Activated CD4-positive, alpha-beta T cell treated with anti-CD3 and anti-CD28 coated beads, Interleukin-2, amount 10 ng/mL, durations not matched to agents 7 days and 5 days (primary cell): ENCODE measurements at places on chromosomes 4 and X.

DNA sequence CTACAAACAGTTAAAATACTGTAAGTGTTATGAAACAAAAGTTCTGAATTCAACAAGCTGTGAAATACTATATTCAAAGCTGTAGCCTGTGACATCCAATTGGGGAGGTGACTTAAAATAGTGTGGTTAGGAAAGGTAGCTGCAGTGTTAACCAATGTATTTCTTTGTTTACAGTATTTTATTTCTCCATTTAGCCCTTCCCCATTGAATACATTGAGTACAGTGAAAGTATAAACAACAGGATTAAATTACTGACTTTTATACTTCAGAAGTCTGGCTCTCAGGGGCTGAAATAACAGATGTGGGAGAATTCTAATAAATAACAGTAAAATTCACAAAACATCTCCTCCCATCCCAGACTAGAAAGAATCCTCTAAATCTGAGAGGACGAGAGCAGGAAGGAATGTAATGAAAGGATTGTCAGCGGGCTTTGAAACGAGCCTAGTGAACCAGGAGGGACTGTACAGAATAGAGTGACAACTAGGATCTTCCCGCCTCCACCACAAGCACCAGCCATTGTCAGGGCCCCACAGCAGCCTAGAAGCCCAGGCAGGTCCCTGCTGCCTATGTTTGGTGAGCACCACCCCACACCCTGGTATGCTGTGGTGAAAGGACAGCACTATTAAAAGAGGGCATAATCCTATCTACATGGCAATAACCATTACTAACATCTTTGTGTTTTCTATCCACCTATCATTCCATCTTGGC lies 73.7 kb downstream of the SPCS3 start:
- DNase-seq, result no peak

DNA sequence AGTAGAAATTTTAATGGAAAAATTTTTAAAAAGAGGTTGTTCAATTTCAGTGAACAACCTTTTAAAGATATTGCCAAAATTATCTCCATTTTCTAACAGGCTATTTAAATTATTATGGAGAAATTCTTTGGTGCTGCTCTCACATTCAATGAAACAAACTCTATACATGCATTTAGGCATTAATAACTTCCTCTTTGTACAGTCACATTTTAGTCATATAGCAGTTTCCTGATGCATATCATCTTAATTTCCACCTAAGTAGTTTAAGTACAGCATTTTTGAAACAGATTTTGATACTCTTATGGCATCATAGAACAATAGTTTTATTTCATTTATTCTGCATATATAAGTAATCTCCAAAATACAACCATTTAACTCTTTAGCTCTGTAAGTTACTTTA lies 500.1 kb downstream of the STPG2 start:
- no peak for DNase-seq

DNA sequence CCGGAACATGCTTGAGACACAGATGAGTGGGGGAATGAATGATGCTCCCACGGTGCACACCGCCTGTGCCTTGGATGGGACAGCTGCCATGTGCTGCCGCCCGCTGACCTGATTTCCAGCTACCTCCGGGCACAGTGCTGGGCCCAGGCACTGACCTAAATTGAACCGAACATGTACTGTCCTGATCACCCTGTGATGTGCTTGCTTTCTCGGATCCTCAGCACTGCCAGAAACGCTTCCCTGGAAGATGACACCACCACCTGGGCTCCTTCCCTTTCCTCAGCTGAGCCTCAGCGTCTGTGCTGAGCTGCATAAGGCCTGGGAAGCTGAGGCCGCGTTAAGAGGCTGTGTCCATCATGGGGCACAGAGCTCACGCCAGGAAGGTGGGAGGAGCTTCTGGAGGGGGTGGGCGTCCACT lies 39.3 kb upstream of the MXD4 start:
- no peak for DNase-seq

GRCh38 chrX:17567187-17567586 lies 170.1 kb upstream of the SCML1 start:
- DNase-seq, result no peak

DNA sequence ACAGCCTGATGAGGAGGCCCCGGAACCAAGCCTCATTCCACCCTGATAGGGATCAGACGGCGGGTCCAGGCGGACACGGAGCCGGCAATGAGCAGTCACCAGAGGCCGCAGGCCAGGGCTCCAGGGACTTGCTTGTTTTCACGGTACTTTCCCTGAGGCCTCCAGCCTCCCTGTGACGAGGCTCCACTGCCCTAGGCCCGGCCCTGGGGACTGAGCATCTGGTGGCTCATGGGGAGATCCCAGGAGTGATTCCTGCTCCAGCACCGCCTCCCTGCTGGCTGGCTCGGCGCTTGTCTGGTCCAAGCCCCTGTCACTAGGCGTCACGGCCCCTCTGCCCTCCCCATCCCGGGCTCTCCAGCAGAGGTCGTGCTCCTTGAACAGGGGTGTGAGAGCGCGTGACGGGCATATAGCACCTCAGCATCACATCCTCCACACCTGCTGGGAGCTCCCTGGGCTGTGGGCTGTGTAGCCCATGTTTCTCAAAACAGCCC lies 14.1 kb downstream of the HTRA3 start:
- DNase-seq, result no peak

- DNase-seq, result no peak
Measured at GRCh38 chrX:46447384-46447783, 97.8 kb downstream of the ZNF674 start.

GRCh38 chr4:54539500-54540029 lies 118.2 kb upstream of the KIT start:
- no peak for DNase-seq

- DNase-seq, result no peak
Measured at GRCh38 chrX:17553469-17553868, 178.5 kb downstream of the NHS start.

DNA sequence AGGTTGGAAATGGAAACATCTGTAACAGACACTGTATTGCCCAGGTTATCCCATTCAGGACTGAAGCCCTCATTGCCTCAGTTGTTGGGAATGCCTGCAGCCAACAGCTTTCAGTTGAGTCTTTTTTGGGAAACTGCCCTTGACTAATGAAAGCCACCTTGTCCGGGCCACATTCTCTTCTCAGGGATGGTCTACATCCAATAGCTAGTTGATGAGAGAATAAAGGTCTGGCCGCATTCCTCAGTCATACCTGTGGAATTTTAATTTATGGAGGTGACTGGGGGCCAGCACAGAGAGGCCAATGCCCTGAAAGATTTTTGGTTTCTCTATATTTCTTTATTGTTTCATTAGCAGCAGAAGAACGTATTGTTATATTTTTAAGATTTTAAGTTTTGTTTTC lies 147.6 kb upstream of the MSX1 start:
- DNase-seq, result no peak

GRCh38 chr4:140037353-140038030 lies 116.5 kb downstream of the MAML3 start:
- no peak for DNase-seq

GRCh38 chrX:47571215-47571614 lies 10.2 kb downstream of the ARAF start:
- DNase-seq, result no peak

GRCh38 chr4:38775326-38775725 lies 7.5 kb downstream of the TLR10 start:
- DNase-seq, result no peak

- no peak for DNase-seq
Measured at GRCh38 chrX:10156199-10157031, at the start of gene CLCN4. Gene CLCN4 (plus strand): TSS chrX:10156975. CDS start chrX:10185033, 28,058 bp downstream.

GRCh38 chrX:78333521-78333920 lies 6.1 kb upstream of the CYSLTR1 start:
- peak; percentile 27 for DNase-seq

- DNase-seq, result no peak
Measured at GRCh38 chrX:10697616-10698317, 77.4 kb upstream of the MID1 start.

- peak; percentile 27 for DNase-seq
Measured at GRCh38 chr4:6333301-6334202, 63.9 kb downstream of the WFS1 start.

DNA sequence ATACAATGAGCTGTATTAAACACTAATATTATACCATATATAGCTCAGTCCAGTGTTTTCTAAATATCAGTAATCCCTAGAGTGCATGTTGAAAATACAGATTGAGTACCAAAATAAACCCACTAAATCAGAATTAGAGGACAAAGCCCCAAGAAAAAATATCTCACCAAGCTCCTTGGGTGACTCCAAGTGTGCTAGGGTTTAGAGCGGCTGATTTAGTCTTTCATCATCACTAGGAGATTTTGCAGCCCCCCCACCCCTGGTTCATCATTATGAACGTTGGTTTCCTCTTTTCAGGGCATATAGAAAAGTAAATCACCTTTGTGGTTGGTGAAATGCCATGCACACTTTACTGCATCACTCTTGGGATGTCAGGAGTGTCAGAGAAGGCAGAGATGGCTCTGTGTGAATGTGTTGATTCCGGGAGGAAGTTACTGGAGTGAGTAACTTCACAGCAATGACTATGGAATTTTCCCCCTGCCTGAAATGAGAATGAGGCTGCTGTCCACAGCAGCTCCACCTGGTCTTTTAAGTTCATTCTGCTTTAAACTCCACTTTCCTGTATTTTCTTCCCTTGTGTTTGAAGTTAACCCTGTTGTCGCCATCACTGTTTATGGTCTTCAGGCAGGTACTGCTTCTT lies 25.2 kb upstream of the ANAPC4 start:
- no peak for DNase-seq

- no peak for DNase-seq
Measured at GRCh38 chr4:131348263-131348662, 1800.8 kb upstream of the PCDH10 start.
